ENCODE measurements at places on chromosomes 12 and 14.
A peak's percentile ranks its signal among the peaks of the same experiment; 100 is the strongest.

- no peak for DNase-seq
Observed at GRCh38 chr12:104275689-104276088, 27.9 kb upstream of the EID3 start.

- no peak for DNase-seq
Observed at GRCh38 chr14:105165761-105166485, 2.7 kb downstream of the JAG2 start.

DNA sequence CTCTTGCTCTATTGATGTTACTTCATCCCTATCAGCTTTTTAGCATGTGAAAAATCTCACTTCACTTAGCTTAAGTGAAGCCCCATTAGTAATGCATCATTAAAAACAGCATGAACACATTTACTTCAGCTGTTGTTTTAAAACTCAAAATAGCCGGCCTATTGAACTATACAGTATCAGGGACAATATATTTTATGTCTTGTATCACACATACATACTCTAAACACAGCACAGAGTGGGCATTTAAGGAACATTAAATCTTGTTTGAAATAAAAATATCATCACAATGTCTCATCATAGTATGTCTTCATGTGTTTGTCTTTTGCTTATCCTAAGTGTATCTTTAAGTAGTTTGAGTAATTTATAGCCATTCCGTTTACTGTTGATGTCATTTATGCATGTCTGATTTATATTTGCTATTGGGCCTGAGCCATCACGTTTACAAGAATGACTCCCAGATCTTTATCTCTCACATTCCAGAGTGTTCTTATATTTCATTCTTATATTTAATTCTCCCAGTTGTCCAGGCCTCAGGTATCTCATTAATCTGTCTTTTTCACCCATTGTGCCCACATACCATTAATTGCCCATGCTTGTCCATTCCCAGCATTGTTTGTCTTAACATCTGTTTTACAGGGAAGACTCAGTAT, 57.5 kb downstream of the ARHGAP5 start:
- no peak for DNase-seq

- no peak for DNase-seq
Observed at GRCh38 chr12:89568484-89568883, 42.6 kb upstream of the POC1B start.

DNA sequence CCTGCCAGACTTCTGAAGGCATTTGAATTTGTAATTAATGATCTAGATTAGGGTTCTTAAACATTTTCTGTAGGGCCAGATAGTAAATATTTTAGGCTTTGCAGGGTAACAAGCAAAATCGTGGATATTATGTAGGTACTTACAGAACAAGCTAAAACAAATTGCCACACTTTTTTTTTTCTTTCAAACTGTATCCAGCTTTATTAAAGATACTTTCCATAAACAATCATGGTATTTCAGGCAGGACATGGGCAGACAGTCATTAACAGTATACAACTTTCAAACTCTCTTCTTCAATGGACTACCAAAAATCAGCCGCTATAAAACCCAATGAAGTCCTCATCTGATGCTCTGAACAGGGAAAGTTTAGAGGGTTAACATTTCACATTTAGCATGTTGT, 9.6 kb downstream of the TRMT5 start:
- DNase-seq, result no peak

DNA sequence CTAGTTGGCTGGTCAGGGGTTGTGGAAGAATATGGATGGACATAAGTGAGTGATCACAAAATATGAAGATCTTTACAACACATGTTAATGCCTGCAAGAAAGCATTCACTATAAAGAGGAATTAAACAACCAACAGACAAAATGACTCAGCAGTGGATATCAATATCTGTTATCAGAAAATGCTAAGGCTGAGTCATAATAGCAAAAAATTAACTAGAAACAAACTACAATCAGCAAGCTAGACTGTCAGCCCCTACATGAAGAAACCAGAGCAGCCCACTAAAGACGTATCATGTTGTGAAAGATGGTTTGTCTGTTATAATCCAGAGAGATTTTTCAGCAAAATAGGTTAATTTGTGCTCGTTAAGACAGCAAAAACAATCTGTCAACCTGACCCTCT, 472.9 kb downstream of the NELL2 start:
- DNase-seq, result peak; percentile 36

- no peak for DNase-seq
Observed at GRCh38 chr12:76277480-76277879, 70.7 kb downstream of the BBS10 start.

DNA sequence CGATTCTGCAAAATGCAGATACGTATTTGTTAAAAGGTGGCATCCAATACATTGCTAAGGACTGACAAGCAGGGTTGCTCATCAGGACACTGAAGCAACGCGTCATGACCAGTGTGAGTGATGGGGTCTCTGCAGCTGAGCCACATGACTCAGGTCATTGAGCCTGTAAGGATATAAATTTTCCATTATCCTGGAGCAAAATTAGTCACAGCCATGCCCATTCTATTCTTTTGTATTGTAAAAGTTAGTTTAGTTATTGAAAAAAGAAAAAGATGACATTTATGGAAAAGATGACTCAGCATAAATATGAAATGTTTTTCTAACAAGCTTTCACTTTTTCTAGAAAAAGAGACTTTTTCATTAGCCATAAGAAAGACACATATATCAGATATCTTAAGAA, 268.0 kb upstream of the TMEM132C start:
- DNase-seq, result no peak

DNA sequence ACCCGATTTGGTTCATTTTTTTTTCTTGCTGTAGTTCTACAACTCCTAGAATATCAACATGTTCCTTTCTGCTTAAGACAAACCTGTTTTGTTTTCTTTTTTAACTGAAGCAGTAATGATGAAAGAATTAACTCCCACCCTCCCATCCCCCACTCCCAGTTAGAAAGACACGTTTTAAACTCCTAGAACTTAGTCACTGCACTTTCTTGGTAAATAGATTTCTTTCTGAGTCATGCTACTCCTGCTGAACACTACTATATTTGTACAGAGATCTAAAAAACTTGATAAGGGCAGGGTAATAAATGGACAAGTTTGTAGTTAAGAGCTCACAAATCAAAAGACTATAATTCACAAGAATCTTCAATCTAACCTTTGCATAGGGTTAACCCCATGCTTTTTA, 118.9 kb upstream of the PTPRB start:
- no peak for DNase-seq

DNA sequence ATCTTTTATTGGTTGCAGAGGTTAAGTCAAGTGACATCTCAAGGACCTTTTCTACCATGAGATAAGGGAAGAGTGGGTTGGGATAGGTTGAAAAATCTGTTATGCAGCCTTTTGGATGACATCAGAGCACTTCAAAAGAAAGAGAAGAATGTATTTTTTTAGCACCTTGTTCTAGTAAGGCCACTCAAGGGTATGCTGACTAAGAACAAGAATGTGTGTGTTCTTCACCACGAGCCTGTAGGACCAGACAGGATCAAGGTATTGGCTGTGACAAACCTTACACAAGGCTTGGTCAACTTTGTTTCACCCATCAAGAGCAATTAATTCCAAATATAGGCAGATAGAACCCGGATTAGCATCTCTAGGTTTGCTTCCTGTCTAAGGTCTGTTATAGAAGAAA, 142.5 kb downstream of the SAMD4A start:
- DNase-seq, result no peak

- DNase-seq, result no peak
Observed at GRCh38 chr12:13229504-13229903, 33.0 kb downstream of the EMP1 start.

DNA sequence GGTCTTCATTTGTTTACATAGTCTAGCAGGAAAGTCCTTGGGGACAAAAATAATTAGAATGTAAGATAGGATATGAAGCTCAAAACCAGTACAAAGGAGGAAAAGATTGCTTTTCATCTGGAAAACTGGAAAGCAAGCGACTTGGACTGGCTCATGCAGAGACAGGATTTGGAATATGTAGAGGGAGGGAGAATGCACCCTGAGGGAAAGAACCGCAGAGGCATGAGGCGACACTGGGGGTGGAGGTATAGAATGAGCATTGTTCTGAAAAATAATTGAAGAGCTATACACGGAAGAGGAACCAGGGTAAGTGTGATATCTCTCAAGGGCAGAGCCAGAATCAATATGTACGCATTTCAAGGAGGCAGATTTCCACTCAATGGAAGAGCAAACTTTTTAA, 85.5 kb downstream of the PLEKHG3 start:
- no peak for DNase-seq

DNA sequence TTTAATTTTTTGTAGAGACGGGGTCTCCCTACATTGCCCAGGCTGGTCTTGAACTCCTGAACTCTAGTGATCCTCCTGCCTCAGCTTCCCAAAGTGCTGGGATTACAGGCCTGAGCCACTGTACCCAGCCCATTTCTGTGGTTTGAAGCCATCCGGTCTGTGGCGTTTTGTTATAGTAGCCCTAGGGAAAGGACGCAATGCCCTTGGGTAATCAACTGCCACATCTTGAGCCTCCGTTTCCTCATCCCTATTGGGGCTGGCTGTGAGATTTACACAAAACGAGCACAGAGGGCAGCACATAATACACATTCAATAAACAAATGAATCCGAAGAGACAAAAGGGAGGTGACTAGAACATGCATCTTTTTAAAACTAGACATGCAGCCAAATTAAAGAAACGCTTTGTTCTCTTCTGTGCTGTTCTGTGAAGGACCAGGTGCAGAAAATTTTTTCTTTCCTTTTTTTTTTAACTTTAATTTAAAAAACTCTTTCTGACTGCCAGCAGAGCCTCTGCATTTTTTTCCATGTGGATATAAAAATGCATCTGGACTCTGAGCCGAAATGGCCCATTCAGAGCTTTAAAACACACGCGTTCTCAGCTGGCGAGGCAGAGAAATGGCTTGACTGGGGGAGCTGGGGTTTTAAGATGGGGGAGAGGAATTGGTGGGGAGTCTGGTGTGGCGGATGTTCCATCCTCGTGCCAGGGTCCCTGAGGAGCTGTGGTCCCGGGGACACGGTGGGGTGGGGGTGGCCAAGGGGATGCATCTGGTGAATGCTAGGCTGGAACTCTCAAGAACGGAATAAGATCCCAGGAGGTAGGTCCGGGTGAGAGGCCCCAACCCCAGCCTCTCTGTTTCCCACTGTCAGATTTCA, 119.0 kb downstream of the RBM19 start:
- DNase-seq, result no peak

GRCh38 chr12:108826807-108827721, 30.3 kb downstream of the SSH1 start:
- peak; percentile 52 for DNase-seq

DNA sequence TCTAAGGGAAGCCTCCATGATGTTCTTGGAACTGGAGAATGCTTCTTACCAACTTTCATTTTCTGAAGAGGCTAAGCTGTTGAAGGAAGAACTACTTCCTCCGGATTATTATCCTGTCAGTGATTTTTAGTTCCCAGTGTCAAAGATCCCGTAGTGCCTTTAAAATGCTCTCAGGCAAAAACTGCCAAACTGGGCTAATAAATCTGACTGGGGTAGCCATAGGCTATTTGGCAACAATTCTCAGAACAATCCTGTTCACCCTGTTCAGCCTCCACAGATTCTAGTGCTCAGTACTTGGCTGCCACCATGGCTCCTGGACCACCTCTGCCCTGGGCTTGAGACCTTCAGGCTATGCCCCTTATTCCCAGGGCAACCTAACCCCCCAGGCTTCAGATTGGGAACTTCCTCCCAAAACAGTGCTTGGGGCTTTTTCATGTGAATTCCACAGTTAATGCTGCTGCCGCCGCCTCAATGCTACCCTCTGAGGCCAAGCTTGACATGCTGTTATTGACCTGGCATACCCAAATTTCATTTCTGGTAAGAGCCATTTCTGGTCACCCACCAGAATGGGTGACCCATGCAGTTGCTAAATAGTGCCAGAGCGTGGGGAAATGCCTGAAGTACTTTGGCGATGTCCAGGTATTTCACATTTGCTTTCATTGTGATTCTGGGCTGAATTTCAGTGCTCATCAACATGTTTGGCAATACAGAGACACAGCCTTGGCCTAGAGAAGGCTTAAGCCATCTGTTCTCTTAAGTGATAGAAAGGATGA, 110.0 kb upstream of the ARHGAP5 start:
- DNase-seq, result no peak

Data from hematopoietic multipotent progenitor cell treated with erythropoietin and hydrocortisone succinate and interleukin-3 and kit ligand, for 6 days (in vitro differentiated cells).